ENCODE measurements at places on chromosomes 2 and 18. TPM values are rescaled to one million over a fixed set of nuclear protein-coding genes. Genes with fewer than 3 reads are reported as not detected.

- no peak for DNase-seq
Observed at GRCh38 chr2:237943395-237944094, 23.3 kb upstream of the UBE2F start.

- DNase-seq = no peak
Observed at GRCh38 chr2:55961318-55961911, 37.8 kb upstream of the EFEMP1 start.

GRCh38 chr2:3396920-3397559 lies 17.5 kb downstream of the TRAPPC12 start:
- DNase-seq = no peak

DNA sequence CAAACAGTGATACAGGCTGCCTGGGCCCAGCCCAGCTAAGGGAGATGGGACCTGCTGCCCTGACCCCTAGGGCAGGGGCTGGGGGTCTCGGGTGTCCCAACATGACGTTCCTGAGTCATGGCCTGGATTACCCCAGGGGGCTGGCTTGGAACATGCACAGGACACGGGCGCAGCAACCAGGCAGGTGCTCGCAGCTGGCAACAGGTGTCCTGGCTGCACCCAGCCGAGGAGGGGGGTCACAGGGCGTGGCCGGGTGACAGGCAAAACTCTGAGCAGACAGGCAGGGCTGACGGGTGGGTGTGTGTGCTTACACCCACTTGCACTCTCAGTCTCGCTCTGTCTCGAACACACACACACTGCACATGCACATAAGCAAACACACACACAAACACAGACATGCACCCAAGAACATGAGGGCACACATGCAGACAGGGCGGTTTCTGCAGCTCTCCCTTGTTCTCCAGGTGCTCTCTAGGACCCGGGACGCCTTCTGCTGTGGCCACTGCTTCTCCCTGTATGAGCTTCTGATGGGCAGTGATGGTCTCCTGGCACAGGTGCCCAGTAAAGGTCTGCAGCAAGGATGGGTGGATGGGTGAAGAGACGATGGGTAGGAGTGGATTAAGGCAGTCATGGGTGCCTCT lies 33.7 kb upstream of the TAF1B start:
- DNase-seq = no peak

DNA sequence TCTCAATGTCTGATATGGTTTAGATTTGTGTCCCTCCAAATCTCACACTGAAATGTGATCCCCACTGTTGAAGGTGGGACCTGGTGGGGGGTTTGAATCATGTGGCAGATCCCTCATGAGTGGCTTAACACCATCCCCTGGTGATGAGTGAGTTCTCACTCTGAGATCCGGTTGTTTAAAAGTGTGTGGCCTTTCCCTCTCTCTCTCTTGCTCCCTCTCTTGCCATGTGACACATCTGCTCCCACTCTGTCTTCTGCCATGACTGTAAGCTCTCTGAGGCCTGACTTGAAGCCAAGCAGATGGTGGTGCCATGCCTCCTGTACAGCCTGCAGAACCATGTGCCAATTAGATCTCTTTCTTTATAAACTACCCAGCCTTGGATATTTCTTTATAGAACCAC lies 108.8 kb downstream of the RBMS1 start:
- no peak for DNase-seq

- no peak for DNase-seq
Observed at GRCh38 chr2:99697811-99698568, 208.2 kb upstream of the REV1 start.

- no peak for DNase-seq
Observed at GRCh38 chr2:225030203-225030602, 12.1 kb downstream of the DOCK10 start.

DNA sequence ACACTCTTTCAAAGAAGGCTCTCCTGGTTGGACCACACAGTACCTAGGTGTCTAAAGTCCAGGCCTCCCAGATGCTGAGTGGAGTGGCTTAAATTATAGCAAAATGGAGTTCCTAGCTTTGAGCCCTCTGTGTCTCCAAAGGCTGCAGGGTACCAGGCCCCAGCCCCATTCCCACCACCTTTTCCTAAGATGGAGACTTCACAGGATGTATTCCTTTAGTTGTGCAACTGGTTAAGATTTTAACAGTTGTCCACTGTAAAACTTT lies 4.9 kb downstream of the SMAD7 start:
- DNase-seq = no peak

STK36 gene
- 28.0 TPM for polyA plus RNA-seq

SERPINB10 gene
- polyA plus RNA-seq = 0.15 TPM

LYG2 gene
- polyA plus RNA-seq = 0.25 TPM

Measured in hindlimb muscle (tissue), 1 donor.